Hematopoietic multipotent progenitor cell treated with erythropoietin and hydrocortisone succinate and interleukin-3 and kit ligand, for 6 days (in vitro differentiated cells): ENCODE measurements at places on chromosomes 1 and 21.

GRCh38 chr1:218828125-218828650, 345.5 kb upstream of the LYPLAL1 start:
- no peak for DNase-seq

- peak; percentile 80 for DNase-seq
Measured at GRCh38 chr1:160779626-160780397, 16.2 kb upstream of the LY9 start.

DNA sequence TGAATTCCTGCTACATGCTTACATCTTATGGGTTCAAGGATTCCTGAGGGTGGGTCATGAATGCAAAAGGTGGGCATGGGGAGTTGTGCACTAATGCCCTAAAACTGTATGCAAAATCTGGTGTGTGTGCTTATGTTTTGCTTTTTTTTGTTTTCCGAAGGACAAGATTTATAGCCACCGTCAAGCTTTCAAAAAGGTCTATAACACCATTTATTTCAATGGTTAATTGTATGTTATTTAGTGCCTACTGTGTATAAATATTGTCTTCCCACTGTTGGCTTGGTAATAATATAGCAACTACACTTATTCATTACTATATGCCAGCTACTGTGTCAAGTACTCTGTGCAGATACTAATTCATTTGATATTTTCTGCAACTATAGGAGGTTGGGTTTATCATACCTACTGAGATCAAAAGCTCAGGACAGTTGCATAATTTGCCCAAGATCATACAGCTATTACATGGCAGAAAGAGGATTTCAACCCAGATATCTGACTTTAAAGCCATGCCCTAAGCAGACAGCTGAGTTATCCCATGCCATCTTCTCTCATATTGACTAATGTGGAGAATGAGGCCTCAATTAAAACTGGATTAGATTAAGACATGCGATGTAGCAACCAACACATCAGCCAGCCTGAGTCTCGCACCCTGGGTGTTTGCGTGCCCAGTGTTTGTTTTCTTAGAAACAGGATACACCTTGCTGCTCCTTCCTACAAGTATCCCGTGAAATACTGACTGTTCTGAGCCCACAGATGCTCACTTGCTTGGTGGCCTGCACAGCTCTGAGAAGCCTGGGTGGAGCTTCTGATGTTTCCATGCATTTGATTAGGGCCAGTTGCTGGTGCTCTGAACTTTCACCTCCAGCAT, 34.6 kb downstream of the GADD45A start:
- no peak for DNase-seq

- DNase-seq: no peak
Measured at GRCh38 chr1:185427264-185427663, 110.2 kb upstream of the IVNS1ABP start.

- DNase-seq: no peak
Measured at GRCh38 chr1:115173151-115173550, 83.8 kb upstream of the TSPAN2 start.

DNA sequence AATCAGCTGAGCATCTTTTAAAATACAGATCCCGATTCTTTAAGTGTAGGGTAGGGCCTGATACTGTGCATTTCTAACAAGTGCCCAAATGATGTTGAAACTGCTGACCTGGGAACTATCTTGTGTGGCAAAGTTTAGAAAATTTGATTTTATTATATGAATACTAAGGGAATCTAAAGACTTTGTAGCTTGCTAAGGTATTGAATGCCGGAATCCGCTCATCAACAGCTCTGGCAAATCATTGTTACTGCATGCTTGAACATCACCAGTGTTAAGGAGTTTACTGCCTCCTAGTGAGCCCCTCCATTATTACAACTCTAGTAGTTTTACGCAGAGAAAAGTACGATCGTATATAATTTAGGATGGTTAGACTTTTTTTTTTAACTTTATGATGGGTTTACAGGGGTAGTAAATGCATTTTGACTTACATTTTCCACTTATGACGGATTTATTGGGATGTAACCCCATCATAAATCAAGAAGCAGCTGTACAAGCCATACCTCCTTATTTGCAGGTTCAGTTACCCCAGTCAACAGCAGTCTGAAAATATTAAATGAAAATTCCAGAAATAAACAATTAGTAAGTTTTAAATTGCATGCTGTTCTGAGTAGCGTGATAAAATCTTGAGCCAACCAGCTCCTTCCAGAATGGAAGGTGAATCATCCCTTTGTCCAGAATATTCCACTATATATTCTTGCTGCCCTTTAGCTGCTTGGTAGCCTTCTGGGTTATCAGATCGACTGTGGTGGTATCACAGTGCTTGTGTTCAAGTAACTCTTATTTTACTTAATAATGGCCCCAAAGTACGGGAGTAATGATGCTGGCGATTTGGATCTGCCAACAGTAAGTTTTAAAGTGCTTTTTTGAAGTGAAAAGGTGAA, 892 bp downstream of the TYW3 start:
- DNase-seq: peak; percentile 94

DNA sequence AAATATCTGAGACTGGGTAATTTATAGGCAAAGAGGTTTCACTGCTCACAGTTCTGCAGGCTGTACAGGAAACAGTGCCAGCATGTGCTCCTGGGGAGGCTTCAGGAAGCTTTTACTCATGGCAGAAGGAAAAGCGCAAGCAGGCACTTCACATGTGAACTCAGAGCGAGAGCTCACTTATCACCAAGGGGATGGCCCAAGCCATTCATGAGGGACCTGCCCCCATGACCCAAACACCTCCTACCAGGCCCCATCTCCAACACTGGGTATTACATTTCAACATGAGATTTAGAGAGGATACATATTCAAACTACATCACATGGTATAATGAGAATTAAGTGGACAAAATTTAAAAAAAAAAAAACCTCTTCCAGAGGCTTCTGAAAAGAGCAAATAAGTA, 13.7 kb downstream of the WASF2 start:
- DNase-seq: no peak

DNA sequence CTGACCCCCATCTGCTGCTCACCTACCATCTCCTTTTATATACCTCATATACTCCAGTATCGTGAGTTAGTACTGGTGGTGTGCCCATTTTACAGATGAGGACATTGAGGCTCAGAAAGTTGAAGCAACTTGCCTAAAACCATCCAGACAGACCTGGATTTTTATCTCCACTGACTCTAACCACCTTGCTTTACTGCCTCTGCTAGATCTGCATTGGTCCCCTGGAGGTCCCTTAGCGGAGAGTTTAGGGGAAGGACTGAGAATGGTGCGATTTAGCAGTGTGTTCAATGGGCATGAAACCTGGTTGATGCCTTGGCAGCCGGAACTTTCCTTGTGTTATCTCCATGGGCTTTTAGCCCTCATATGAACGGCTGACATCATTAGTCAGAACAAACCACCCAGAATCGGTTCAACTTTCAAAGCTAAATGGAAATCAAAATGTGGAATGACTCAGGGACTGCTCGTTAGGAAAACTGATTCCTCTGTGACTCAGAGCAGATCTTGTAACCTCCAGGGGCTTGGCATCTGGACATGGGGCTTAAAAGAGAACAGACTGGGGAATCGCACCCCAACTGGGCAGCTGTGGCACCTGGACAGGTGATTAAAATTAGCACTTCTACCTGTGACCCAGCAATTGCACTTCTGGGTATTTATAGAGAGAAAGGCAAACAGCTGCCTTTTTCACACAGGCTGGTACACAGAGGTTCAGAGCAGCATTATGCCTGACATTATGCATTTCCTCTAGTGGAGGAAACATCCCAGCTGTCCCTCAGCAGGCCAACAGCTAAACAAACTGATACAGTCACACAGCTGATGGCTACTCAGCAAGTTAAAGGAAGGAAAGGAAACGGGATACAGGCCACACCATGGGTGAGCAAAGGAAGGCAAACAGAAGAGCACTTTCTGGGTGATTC, 25.3 kb downstream of the TMEM51 start:
- DNase-seq: no peak

GRCh38 chr1:219931033-219931432, 2.7 kb upstream of the SLC30A10 start:
- no peak for DNase-seq

DNA sequence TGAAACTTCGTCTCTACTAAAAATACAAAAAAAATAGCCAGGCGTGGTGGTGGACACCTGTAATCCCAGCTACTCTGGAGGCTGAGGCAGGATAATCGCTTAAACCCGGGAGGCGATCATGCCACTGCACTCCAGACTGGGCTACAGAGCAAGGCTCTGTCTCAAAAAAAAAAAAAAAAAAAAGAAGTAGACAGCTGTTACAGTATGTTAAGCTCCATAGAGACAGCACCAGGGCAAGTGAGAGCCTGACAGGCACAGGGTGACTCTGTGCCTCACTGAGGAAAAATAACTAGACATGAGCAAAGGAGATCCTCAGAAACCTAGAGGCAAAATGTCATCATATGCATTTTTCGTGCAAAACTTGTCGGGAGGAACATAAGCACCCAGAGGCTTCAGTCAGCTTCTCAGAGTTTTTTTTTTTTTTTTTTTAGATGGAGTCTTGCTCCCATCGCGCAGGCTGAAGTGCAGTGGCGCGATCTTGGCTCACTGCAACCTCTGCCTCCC, 9.0 kb upstream of the PRDX1 start:
- DNase-seq: no peak

GRCh38 chr1:192805832-192806323, 3.0 kb upstream of the RGS2 start:
- peak; percentile 91 for DNase-seq

DNA sequence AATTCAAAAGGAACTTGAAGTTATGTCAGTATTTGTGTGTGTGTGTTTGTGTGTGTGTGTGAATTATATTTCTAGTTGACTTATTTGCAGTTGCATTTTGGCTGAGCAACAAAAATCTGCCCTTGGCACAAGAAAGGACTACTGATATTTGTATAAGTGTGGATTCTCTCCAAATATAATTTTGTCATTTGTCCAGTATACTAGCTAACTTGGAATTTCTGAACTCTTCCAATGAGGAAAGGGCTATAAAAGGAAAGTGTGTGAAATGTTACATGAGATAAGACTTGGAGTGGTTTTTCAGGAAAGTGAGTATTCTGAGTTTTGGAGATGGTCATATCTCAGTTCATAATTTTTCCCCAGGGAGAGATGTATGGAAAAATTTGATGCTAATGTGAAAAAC, 1384.1 kb upstream of the B3GALT2 start:
- DNase-seq: no peak

DNA sequence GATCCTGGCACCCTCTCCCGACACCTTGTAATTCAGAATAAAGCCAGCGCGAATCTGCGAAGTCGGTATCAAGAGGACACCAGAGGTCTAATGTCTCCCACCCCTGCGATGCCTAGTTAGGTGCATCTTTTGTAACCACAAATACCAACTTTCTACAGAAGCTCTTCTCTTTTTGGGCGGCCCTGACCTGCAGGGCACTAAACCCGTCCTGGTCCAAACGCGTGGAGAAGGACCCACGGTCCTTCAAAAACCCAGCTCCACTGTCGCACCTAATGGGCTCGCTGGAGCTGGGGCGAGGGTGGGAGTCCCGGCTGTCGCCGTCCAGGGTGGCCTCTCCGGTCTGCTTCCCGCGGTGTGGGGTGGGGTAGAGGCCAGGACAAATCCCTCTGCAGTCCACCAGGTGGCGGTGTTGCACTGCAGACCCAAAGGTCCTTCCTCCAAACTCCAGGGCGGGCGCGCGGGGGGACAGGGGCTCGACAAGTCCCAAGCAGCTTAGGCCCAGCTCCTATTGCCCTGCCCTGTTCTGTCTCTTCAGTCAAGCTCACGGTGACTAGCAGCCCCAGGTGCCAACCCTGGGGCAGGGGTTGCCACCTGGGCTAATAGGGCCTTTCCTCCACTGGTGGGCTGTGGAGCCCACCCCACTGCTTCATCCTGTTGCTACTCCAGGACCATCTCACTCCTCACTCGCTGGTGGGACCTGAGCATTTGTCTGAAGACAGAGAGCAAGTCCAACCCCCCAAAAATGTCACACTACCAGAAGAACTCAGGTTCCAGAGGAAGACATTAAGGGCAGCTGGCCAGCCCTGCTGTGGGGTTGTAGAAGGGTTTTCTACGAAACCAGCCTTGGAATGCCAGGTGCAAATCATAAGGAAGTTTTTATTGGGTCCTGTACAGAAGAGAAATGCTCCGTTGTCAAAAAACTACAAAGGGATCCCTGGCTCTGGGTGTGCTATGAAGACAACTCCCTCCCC, 2.8 kb downstream of the HES3 start:
- DNase-seq: peak; percentile 84

DNA sequence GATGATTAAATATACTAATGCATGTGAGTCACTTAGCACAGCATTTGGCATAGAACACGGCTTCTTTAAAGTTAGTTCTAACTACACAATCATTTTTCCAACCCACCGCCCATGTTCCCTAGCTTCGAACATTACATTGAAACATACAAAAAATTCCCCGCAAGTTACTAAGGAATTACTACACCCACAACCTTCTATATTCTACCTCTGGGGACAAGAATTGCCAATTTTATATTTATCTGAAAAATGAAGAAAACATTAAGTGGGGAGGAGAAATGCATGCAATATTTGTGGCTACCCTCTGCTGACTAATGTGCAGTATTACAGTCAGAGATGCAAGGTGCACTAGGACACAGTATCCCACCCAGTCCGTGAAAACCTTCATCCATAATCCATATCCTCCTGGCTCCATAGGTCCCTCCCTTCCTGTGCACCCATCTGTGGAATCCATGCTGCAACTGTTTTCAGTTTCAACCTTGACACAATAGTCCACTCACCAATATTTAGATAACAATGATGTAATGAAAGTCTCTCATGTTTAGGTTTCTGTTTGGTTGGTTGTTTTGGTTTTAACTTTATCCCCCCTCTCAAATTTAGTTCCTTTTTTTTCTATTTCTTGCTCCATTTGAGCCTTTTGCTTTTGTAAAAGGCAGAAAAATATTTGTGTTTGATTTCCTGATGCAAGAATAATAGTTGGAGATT, 31.6 kb downstream of the RGS5 start:
- DNase-seq: no peak

GRCh38 chr1:93502571-93502970, 54.7 kb downstream of the FNBP1L start:
- DNase-seq: no peak

DNA sequence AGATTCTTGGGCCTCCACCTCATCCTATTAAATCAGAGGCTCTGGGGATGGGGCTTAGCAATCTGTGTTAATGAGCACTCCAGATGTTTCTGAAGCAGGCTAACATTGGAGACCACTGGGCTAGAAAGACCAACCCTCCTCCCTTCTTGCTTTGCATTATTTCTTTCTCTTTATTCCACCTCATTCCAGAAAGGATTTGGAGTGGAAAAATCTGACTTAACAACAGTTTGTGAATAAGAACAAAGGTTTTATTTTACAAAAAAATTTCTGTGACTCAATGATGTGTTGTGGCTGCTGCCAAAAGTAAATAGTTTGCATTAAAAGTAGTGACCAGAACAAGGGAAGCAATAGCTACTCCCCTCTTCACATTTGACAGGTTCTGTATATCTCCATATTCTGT, 79.4 kb downstream of the TGFB2 start:
- no peak for DNase-seq

GRCh38 chr1:92961896-92962752, 862 bp upstream of the DIPK1A start:
- DNase-seq: peak; percentile 61

DNA sequence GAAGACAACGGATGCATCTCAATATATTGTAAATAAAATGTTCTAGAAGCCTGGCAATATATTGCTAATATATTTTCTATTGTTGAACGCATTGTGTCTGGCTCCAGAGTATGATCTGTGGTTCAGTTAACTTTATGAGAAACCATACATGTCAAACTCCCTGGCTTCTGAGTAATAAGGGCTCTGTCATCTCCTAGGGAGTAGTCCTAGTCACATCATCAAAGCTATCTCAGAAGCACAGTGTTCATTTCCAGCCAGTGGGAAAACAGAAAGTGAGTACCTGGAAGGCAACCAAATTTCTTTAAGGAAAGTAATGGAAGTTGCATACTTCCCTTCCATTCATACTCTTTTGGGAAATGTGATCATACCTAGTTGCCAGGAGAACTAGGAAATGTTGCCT, 27.0 kb upstream of the ST6GALNAC5 start:
- DNase-seq: no peak

GRCh38 chr1:55639051-55639450, 423.9 kb upstream of the USP24 start:
- DNase-seq: no peak
